Neural crest cell (in vitro differentiated cells): ENCODE measurements at places on chromosomes 2 and 18.

DNA sequence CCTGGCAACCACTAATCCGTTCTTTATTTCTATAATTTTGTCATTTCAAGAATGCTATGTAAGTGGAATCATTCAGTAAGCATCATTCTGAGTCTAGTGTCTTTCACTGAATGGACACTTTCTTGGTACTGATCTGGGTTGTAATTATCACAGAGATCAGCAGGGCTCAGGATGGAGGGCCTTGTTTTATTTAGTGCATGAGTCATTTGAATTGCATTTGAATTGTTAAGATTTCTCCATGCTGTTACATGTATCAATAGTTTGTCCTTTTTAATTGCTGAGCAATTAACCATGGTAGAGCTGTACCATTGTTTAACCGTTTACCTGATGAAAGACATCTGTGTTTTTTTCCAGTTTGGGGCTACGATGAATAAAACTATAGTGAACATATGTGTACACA, 256.4 kb downstream of the THSD7B start:
- no peak for DNase-seq

- no peak for DNase-seq
Measured at GRCh38 chr2:231663458-231664212, 44.7 kb upstream of the PTMA start.

DNA sequence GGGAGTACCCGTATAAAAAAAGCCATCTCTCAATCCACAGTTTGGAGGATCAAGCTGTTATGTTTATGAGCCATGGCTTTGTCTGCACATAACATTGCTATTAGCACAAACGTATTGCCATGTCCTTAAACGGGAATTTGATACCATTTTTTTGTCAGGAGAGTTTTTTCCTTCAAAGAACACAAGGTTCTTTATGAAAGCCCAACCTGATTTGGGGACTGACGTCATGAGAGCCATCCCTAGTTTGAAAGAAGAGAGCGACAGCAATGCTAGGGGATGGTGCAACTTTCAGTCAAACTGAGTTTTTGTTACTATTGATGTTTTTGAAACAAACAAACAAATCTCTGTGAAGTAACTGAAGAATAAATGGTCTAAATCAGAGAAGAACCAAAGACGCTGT, 376.6 kb downstream of the EIPR1 start:
- DNase-seq: no peak

DNA sequence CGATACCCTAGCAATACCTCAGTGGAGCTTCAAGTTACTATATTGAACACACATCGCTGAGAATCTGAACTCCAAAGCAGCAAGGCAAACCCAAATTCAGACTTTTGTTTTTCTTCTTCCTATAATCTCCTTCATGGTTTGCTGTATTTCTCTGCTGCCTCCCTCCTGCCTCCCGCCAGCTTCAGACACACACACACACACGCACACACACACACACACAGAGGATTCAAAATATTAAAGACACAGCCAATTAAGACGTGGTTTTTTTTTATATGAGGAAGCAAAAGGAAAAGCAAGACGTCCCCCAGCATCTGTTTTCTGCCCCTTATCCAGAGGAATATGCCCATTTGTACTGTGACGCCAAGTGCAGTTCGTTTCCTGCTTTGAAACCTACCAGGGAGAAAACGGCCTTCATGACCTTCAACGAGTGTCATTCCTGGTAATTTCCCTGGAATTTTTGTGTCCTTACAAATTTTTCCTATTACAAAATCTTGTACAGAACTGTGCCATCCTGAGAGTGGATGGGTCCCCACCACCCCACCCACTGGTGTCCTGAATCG, 547.9 kb upstream of the ID2 start:
- no peak for DNase-seq

- DNase-seq: no peak
Measured at GRCh38 chr2:32977228-32977758, 30.5 kb downstream of the LTBP1 start.

DNA sequence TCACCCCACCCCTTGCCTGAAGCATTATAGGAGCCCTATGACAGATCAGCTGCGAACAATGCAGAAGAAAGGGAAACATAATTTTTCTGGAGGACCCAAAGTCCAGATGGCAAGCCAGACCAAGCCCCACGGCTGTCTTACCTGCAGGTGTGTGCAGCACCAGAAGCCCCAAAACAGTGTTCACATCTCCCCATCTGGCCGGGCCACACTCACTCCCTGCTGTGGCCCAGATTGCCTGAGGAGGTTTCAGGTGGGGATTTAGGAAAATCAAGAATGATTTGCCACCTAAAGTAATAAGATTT, 11.7 kb upstream of the STK17B start:
- no peak for DNase-seq

- DNase-seq: no peak
Measured at GRCh38 chr2:44230378-44230777, 44.9 kb upstream of the SLC3A1 start.

- no peak for DNase-seq
Measured at GRCh38 chr2:160377204-160377995, 116.2 kb downstream of the RBMS1 start.

DNA sequence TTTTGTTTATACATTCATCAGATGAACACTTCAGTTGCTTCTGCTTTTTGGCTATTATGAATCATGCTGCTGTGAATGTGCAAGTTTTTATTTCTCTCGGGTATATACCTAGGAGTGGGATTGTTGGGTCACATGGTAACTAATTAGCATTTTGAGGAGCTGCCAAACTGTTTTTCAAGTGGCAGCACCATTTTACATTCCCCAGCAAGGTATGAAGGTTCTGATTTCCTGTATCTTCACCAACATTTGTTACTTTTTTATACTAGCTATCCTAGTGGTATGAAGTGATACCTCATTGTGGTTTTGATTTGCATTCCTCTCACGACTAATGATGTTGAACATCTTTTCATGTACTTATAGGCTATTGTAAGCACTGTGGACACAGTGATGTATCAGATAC, 53.9 kb downstream of the DYNC1I2 start:
- DNase-seq: no peak

DNA sequence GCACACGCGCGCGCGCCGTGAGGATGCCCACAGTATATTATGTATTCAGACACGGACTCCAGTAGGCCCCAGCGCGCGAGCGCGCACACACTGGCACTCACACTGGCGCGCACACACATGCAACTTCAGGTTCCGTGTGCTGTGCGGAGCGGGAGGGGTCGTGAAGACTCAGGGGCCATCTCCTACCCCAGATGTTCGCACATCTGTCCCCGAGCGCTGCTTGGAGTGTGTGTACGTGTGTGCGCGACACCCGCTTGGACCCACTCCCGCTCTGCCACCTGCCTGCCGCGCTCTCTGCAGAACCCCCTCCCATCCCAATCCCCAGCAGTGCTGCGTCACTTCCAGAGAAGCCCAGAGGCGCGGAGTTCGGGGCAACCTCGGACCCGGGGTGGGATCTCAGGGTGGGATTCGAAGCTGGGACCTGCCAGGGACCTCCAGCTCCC, 2.6 kb downstream of the NRP2 start:
- DNase-seq: no peak

DNA sequence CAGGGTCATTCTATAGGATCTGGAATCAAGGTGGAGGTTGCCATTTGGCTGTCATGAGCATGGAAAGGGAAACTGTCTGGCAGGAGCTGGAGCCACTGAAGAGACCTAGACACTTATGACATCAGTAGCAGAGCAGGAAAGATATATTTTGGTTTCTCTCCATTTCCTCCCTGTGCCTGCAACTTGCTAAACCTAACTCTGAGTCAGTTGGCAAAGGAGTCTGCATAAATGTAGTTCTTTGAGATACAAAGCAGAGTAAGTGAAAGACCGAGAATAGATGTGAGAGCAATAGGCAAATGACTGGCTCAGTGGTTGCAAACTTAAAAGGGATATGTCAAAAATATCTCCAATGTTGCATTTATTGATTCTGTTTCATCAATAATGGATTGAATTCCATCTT, 757.7 kb downstream of the KCNJ3 start:
- no peak for DNase-seq

DNA sequence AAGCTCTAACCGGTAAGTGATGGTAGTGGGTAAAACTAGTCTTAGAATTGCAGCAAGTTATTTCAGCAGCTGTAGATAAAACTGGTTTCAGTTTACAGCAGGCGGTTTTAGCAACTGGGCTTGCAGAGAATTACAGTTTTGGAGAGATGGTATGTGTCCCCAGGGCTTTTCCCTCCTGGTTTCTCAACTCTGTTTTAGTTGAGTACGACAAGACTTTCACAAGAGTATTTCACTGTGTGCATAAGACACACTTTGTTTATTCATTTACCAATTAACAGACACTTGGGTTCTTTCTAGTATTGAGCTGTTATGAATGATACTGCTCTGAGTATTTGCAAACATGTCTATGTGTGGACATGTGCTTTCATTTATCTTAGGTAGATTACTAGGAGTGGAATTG, 65.6 kb upstream of the RFX8 start:
- no peak for DNase-seq

- DNase-seq: no peak
Measured at GRCh38 chr2:189255711-189256110, 76.2 kb upstream of the COL5A2 start.

DNA sequence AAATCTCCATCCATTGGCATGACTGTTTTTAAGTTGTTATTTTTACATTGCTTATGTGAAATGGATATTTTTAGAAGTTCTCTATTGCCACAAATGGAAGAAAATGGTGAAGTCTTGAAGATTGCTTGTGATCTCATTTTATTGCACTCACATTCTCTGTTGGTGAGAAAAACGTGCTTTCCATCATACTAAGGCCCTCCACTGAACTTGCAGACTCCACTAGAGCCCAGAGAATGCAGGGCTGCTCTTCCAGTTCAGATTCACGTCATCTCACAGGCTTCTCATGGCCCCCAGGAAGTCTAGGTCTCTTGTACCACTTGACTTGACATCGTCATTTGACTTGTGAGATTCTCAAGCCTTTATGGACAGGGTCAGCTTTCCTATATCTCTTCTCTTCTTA, 254.8 kb upstream of the COPS8 start:
- DNase-seq: no peak

DNA sequence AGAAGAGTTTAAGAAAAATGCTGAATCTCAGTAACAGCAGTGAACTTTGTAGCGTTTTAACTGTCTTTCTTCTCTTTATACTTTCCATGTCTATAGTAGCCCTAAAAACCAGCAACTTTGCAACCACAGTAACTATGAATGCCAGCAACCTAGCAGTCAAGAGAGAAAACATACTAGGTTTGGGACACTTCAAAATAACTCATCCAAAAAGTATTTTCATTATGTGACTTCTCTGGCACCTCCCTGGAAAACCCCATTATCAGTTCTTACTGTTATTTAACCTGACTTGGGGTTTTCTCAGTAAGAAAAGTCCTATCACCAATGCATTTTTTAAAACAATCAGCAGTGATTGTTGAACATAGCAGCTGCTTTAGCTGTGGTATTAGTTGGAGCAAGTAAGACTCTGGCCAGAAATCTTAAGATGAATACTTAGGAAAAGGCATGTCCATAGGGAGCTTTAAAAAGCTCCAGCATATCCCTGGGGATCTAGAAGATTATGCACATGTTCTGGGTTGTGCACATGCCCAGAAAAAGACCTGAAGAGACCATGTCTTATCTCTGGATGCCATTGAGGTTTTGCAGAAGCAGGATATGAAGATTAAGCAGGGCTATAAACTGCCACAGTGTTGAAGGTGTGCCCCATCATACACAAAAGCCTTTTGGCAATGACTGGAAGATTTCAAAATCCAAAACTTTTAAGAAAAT, 411.3 kb downstream of the CMPK2 start:
- no peak for DNase-seq

DNA sequence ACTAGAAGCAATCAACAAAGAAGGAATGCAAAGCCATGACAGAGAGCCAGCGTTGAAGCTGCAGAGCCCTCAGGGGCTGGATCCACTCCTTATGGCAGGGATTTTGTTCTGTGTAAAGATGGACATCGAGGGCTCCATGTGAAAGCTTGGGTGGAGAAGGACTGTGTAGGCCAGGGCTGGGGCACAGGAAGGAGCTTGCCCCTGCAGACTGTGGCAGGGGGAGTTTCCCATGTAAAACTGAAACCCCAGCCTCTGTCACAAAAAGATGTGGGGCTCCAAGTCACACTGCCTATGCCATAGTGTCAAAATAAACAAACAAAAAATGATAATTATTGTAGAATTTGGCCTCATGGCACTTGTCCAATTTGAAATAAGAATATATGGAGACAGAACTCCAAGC, 408.7 kb upstream of the HS6ST1 start:
- no peak for DNase-seq

DNA sequence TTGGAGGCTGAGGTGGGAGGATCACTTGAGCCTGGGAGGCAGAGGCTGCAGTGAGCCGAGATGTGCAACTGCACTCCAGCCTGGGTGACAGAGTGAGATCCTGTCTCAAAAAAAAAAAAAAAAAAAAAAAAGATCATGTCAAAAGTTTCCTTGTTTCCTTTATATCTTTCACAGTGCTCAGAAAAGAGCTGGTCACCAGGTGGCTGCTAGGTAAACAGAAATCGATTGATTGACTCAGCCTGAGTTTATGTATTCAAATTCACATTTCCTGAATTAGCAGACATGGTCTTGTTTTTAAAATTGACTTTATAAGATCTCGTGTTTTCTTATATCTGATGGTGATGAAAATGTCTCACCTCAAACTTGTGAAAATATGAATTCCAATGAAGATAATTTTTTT, 261.8 kb upstream of the FANCL start:
- no peak for DNase-seq

GRCh38 chr2:121071034-121071504, 213.9 kb downstream of the TFCP2L1 start:
- DNase-seq: peak; percentile 94

DNA sequence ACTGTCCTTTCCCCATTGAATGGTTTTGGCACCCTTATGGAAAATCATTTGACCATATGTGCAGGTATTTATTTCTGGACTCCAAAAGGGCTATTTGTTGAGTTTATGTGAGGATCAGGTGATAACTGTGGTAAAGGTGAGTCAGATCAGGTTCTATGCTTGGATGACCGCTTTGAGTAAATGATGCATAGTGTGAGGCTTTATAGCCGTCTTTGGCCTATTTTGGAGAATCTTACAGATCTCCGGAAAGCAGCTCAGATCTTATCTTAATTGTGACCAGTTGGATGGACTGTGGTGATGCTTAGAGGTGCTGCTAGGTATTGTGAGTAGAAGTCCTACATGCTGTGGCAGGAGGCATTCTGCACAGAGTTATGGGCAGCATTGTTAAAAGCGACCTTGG, 126.2 kb downstream of the METTL8 start:
- DNase-seq: no peak

- DNase-seq: no peak
Measured at GRCh38 chr2:208346756-208347155, 59.8 kb upstream of the PTH2R start.

- DNase-seq: no peak
Measured at GRCh38 chr2:217049422-217049821, 189.6 kb upstream of the TNP1 start.

DNA sequence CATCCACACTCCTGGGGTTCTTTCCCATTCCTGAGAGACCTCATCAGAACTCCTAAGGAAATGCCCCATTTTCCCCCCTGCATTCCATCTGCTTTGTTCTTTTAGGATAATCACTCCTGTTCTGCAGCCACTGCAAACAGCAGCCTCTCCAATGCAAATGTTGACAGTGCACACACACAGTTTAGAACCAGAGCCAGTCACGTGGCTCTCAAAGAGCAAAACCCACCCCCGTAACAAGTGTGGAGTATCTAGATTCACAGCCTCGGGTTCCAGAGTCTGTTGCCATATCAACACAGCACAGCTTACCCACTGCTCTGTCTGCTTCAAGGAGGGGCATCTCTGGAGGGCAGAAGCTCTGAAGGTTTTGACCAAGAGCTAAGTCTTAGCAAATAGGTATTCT, 180.0 kb downstream of the NAPG start:
- no peak for DNase-seq
